ENCODE measurements at places on chromosomes 7 and 10.

GRCh38 chr7:7136466-7137381, 45.6 kb upstream of the C1GALT1 start:
- DNase-seq, result no peak

GRCh38 chr7:30905078-30906012, 6.3 kb upstream of the AQP1 start:
- no peak for DNase-seq

GRCh38 chr7:30463405-30464145, 15.0 kb downstream of the NOD1 start:
- no peak for DNase-seq

DNA sequence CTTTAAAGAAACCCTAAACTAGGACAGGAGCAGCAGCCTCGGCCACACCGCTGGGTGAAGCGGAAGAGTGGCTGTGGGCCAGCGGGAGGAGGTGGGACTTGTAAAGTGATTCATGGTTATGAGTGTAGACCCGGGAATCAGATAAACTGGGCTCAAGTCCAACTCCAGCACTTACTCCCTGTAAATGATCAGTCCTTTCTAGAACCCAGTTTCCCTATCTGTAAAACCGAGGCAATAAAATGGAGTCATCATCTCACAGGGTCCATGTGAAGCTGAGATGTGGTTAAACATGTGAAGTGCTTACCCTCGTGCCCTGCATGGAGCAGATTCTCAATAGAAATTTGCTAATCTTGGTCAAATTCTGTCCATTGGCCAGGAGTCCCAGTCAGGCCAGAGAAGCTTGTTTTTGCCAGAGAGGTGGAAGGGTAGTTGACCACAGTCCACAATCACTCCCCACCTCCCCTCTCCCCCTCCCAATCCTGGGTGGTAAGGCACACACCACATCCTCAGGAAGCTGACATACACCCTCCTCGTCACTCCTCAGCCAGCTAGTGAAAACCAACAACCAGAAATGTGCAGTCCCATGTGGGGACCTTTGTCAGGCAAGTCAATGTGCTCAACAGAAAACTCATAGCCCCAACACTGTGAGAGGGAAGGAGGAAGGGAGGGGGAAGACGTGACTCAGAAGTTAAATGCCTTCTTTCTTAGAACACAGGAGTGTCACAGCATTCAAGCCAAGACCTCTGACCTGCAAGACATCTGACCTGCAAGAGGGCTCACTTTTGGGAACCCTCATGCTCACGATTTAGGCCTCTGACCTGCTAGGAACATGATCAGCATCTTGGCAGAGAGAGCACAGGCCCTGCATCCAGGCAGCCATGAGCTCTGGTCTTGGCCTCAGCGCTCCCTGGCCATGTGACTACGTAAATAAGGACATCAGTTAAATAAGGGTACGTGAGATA, 145.1 kb downstream of the PLXNA4 start:
- no peak for DNase-seq

DNA sequence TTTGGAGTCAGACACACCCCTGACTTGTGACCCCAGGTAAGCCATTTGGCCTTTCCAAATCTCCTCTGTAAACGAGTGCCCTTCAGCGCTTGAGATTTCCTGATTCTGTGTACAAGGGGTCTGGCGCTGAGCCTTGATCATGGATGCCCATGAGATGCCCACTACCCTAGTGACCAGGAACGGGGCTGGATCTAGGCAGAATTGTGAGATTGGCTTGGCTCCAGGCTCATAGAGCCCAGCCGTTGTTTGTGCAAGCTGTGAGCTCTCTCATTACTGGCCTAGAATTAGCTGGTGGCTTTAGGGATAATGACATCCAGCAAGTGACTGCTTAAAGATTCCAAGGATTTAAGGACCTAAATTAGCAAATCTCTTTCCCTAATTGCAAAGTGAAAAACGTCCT, 84.9 kb downstream of the CAMK1D start:
- DNase-seq, result no peak

DNA sequence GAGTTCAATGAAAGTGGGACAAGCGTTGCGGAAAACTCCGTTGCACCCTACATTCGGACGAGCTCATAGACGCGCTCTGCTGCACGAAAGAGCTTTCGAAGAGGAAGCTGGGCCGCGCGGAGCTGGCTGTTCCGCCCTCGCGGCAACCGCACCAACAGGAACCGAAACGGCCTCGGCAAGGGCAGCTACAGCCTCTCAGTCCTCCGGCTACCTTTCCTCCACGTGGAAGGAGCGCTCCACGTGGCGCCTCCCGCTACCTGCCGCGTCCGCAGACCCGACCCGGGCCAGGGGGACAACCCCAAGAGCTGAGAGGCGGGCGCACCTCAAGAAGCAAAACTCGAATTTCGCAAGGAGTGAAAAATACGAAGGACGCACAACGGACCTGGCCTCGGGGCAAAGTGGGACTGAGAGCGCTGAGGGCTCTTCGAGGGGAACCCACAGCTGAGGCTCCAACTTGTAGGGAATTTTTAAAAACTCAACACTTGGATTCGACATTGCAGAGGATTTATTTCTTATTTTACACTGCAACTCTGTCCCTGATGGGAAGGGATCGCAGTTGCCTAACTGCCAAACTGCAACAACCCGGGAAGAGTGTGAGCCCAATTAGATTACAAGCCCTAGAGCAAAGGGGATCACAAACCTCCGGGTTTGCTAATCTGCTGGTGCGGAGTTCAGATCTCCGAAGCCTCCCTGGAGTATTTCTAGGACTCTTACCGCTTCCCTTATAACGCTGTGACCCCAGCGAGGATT, 1.4 kb downstream of the HPSE2 start:
- peak; percentile 40 for DNase-seq

GRCh38 chr10:25758041-25758457, 176.0 kb upstream of the MYO3A start:
- no peak for DNase-seq

DNA sequence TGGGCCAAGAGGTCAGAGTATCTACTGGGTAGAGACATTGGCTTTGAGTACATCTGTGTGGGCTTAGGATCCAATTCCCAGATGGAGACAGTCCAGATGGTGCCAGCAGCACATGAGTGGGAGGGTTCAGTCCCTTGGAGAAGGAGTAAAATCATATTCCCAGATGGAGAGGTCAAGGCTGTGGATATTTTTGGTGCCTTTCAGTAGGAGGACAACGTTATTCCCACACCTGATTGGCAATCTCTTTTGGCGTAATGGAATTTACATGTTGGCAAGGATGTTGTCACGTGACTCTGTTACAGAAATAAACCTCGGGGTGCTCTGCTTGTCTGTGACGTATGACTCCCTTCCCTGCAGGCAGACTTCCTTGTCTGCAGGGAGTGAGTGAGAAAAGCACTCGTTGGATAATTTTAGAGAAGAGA, 27.6 kb downstream of the NPS start:
- DNase-seq, result no peak

DNA sequence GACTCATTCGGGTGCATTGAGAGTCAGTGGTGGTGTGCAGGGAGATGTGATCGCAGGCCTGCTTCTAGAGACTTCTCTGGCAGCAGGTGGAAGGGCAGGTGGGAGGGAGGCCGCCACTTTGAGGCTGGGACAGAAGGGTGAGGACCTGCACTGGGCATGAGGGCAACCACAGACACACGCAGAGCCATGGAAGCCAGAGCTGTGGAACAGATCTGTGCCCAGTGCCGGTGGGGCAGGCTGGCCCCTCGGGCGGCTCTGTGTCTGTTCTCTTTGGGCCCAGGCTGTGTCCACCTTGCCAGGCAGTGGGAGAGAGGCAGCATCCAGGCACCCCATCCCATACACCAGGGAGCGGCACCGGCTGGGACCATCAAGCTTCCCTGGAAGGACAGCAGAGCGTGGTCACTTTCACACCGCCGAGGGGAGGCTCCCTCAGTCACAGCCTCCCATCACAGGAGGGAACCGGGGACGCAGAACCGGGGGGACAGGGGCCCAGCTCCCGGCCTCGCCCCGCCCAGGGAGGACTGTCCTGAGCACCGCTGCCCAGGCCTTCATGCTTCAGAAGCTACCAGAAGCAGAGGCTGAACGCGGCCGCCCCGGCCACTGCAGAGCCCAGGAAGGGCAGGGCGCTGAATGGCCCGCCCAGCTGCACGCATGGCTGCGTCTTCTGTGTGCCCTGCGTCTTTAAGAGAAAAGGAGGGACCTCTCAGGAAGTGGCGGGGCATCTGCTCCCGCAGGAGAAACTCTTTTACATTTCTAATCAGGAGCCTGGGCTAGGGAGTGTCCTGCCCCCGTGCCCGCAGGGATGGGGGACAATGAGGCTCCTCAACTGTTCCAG, 32.1 kb downstream of the EN2 start:
- no peak for DNase-seq

- DNase-seq, result peak; percentile 46
Observed at GRCh38 chr10:28533571-28534304, 820 bp downstream of the WAC start.

- no peak for DNase-seq
Observed at GRCh38 chr7:124810605-124811004, 45.0 kb upstream of the GPR37 start.

DNA sequence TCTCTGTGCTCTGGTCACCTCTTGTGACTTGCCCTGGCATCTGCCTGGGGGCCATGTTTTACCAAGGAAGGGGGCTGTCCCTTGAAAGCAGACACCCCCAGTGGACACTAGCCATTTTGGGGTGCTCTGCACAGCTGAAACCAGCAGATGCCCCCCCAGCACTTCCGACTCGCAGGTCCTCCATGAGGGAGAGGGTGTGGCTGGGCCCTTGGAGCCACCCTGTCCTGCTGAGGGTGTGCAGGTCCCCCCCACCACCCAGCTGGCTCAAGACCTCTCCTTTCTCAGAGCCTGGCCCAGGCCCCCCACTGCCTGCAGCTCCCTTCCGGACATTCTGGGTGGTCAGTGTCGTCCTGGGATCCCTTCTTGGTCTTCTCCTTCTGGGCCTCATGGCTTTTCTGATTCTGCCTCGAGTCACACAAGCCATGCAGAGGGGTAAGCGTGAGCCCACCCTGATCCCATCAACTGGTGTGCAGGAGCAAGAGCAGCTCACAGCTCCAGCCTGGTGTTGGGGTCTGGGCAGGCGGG, 12.3 kb downstream of the SCART1 start:
- DNase-seq, result no peak

Data from activated CD8-positive, alpha-beta memory T cell treated with anti-CD3 and anti-CD28 coated beads for 48 hours (primary cell).